ENCODE measurements at places on chromosomes 7 and 10.

DNA sequence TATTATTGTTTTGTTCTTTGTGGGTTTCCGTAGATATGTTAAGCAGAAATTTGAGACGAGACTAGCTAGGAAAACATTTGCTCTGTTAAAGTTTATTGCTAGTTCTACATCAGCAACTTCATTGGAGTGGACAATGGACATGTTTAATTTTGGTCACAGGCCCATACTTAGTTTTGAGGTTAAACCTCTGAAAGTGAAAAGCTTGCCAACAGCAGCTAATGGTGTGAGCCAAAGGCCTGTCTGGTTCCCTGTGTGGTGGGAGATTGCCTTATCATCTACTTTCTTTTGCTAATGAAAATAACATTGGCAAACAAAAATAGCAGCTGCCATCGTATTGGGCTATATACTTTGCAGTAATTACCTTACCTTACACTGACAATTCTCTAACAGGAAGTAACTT is 388.4 kb upstream of the FZD8 start:
- no peak for DNase-seq

DNA sequence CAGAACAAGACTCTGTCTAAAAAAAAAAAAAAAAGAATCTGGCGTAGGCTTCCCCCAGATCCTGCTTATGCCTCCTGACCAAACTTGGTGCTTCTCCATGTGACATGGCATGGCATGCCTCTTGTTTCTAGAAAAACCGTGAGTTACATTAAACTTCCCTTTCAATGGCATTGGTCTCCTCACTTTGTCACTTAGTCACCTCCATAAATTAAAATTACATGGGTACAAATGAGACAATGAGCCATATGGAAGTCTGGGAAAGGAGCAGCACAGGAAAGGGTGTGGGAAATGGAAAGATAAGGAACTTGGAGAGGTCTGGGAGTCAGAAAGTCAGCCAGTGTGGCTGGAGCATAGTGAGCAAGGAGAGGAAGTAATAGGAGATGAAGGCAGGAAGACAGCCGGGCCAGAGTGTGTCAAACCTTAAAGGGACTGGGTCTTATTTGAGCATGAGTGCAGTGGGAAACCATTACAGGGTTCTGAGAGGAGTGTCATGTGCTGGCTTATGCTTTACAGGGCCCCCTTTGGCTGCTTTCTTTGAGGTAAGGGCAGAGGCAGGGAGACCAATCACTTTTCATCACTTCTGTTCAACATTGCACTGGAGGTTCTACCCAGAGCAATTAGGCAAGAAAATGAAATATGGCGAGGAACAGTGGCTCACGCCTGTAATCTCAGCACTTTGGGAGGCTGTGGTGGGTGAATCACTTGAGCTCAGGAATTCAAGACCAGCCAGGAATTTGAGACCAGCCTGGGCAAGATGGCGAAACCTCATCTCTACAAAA is 21.3 kb upstream of the ZMIZ2 start:
- peak; percentile 4 for DNase-seq

- DNase-seq, result peak; percentile 20
Measured at GRCh38 chr7:97971120-97971989, 18.6 kb downstream of the OCM2 start.

GRCh38 chr10:77524281-77524711 is 113.3 kb downstream of the KCNMA1 start:
- DNase-seq, result no peak

DNA sequence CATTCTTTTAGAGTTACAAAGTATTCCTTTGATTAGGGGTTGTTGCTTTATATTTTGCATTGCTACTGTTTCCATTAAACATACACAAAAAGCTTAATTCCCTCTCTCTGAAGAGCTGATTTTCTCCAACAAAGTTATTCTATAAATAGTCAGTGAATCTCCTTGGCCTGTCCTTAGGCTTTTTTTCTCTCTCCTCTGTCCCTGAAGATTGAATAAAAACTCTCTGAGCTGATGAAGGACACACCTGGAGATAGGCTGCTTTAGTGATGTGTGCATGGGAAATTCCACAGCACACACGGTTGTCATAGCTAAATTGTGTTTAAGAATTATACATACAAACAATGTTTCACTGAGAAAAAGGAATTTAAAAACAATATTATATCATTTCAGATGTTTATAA is 90.5 kb upstream of the TMEM106B start:
- no peak for DNase-seq

GRCh38 chr7:120973849-120974248 is 14.7 kb upstream of the CPED1 start:
- DNase-seq, result no peak

GRCh38 chr10:66843396-66843795 is 82.4 kb upstream of the LRRTM3 start:
- DNase-seq, result no peak

DNA sequence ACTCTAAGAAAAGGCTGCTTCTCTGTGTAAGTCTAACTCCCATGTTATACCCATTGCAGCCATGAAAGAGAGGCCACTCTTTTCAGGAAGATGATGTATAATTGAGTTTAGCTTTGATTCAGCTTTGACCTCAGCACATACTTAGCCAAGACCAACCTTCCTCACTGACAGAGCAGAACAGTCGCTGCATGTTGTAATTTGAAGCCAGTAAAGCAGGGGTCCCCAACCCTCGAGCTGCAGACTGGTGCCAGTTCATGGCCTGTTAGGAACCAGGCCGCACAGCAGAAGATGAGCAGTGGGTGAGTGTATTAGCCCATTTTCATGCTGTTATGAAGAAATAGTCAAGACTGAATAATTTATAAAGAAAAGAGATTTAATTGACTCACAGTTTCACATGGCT is 223.9 kb downstream of the GPR158 start:
- DNase-seq, result no peak

DNA sequence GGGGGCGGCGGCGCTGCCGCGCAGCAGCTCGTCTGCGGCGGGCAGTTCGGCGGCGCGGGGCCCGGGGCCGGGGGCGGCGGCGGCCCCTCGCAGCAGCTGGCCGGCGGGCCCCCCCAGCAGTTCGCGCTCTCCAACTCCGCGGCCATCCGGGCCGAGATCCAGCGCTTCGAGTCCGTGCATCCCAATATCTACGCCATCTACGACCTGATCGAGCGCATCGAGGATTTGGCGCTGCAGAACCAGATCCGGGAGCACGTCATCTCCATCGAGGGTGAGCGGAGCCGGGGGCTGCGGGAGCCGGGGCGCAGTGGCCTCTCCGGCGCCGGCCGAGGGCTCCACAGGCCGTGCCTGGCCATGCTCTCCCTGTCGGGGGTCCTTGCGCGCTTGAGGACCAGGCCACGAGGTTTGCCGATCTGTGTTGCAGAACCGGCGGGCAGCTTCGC is 548 bp downstream of the AGAP3 start:
- no peak for DNase-seq

- DNase-seq, result no peak
Measured at GRCh38 chr10:119222966-119223386, 15.6 kb downstream of the GRK5 start.

GRCh38 chr7:112297681-112298080 is 91.2 kb downstream of the ZNF277 start:
- no peak for DNase-seq

GRCh38 chr10:125976960-125977605 is 80.7 kb downstream of the FANK1 start:
- no peak for DNase-seq

DNA sequence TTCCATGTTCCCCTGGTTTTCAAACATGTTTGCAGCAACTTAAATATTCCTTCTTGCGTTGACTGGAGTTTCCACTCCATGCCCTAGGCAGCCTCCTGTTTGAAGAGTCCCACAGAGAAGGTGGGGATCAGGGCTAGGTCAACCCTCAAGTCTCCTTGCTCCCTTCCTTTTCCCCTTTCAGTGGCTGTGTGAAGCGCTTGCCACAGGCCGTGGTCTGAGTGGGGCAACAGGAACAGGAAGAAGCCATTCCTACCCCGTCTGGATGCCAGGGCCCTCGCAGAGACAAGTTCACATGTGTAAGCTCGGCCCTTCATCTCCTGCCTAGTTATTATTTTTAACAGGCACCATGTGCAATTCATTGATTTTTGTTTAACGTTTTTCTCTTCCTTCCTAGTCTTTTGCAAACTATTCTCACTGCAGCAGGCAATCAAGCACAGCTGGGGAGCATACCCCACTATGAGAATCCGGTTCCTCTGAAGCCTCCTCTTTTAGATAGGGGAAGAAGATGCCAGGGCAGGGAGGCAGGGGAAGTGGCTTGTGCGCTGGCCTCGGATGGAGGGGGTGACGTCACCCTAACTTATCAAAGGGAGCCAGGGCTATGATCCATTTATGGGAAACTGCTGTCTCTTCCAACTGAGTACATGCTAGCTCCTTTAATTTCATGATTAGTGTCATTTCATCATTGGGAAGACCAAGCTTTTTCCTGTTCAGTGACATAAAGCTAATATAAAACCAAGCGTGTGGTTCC is 64.2 kb downstream of the PRLHR start:
- no peak for DNase-seq

- DNase-seq, result no peak
Measured at GRCh38 chr7:111499027-111499426, 63.3 kb downstream of the IMMP2L start.

DNA sequence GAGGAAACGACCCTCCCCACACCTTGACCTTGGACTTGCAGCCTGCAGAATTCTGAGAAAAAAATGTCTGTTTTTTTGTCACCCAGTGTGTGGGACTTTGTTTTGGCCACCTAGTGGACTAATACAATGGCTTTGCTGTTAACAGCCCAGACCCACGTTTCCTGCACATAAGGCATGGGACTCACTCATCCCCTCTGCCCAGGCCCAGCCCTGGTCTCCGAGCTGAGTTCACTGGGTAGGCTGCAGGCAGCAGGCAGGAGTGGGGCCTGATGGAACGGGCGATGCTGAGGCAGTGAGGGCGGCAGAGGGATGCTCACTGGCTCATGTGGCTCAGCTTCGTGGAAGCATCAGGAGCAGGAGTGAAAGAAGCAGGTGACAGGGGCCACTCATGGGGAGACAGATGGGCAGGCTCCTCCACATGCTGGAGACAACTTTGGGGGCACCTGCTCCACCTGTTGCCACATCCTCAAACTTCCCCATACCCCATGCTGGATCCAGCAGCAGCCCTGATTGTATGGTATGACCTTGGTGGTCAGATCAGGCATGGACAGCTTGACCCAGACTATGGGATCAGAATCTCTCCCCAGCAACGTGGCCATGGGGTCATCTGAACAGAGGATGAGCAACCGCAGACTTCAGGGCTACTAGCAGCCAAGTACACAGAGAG is 65.8 kb upstream of the ANTXRL start:
- no peak for DNase-seq

- DNase-seq, result no peak
Measured at GRCh38 chr10:43961523-43962345, 313.1 kb upstream of the ZNF32 start.

DNA sequence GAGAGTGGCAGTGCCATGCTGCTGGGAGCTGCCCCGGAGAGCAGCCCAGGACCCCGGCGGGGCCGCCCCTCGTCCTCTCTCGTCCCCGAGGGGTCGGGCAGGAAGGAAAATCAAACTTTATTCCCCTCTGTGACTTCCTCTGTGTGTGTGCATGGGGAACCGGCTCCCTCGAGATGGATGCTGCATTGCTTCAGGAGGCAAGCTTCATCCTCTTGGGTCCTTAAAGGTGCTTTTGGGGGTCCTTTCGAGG is 726 bp downstream of the MCU start:
- no peak for DNase-seq

DNA sequence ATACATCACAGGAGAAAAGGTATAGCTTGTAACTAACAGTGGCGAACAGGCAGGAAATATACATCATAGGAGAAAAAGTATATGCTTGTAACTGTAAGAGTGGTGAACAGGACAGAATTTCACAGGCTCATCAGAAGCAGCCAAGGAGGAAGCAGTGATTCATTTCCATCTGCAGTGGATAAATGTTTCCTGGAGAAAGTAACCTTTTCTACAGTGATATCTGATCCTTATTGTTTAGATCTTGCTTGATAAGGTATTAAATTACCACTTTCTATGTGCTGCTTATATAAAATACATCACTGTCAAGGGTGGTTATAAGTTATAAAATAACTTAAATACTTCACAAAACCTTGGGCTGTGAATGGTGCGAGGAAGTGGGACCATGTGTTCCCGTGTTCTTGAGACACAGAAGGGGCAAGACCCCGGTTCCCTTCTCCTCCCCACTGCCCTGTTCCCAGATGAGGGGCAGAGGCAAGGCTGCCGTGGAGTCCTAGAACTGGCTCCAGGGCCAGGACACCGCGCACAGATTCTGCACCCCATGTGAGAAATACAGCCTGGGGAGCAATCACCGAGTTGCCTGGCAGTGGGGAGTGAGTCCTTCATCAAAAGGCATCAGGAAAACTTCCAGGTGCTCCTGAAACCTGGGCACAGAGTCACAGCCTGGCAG is 135.2 kb downstream of the DIP2C start:
- no peak for DNase-seq

DNA sequence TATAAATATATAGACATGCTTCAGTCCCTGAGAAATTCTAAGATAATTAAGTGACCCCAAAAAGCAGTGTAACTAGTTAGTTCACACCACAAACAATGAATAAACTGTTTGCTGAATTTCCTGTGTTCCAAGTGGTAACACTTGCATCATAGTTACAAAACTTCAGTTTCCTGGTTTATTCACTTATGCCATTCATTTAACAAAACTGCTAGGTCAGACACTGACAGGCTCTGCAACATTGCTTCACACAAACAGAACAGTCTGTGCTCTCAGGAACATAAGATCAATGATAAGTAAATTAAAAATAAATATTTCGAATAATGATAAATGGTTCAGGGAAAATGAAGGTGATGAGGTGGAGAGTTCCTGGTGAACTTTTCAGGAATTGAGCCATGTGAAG is 133.3 kb upstream of the NAMPT start:
- no peak for DNase-seq

- no peak for DNase-seq
Measured at GRCh38 chr10:5943536-5943935, 33.8 kb downstream of the IL15RA start.

DNA sequence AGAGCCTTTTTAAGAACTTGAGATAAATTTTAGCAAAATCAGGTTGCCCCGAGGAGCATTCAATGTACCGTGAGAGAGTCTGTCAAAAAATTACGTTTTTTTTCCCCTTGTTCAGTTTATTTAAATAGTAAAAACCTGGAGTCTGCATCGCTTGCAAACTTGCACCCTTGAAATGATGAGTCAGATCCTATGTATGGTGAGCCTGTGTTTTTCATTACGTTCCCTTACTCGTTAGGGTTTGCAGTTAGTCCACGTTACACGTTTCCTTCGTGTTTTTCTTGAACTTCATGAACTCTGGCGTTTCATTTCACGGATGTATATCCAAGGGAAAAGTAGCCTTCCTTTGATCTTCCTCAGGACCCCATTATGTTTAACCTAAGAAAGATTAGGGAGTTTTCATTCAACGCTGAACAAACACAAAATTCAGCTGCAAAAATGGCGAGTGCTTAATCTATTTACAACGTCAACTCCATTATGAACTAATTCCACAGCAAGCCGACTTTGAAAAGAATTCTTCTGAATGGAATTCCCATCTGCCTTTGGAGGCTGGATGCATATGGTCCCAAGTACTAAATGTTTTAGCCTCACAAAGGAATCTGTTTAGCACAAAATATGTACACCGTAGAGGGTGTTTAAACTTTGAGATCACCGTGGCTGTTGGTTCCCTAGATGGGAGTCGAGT is 182.4 kb downstream of the MYOF start:
- no peak for DNase-seq

All from HEK293T (cell line).